Stimulated activated CD4-positive, alpha-beta T cell treated with anti-CD3 and anti-CD28 coated beads, Interleukin-4, amount 100 ng/mL, for 4 hours (primary cell): ENCODE measurements at places on chromosomes 12 and 14.

DNA sequence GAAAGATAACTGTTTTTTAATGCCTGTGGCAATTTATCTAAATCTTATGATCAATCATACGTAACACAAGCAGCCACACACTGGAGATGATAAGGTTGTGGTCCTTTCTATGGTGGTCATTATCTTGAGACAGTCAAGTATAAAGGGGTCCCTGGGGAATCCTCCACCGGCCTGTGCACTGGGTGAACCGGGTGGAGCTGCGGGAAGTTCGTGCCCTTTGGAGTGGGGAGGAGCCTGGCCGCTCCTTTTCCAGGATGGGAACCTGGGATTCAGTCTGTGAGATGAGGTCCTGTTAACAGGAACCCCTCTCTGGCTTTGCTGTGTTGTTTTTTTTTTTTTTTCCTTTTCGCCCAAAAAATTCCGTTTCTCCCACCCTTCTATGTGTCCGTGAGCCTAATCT is 167.5 kb upstream of the RPL10L start:
- DNase-seq, result no peak

DNA sequence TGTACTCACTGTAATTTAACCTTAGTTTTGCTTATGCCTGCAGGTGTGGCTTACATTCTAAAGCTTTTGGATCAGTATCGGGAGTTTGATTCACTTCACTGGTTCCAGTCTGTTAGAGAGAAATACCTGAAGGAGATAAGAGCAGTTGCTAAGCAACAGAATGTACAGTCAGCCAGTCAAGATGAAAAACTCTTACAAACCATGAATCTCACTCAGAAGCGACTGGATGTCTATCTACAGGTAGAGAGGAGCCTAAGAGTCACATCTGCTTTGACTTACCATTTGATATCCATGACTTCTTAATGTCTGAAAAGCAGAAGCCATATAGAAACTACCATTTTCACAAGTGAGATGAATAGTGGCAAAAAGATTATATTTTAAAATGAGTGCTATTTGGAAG is 56.5 kb downstream of the WASHC4 start:
- no peak for DNase-seq

DNA sequence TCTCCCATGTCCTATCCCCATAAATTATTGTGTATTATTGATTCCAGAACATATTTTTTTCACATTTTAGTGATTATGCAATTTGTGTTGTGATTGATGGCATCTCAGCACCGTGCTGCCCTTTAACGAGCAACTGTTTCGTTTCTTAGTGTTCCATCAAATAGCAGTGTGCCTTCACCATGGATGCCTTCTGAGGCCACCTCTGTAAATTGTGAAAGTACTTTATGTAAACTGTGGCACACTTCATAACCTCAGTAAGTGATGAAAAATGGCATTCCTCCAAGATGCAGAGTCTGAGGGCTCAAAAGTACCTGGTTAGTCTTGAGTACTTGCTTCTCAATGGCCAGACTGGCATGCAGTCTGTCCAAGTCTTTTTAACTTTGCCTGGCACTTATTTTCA is 8.2 kb downstream of the CHST11 start:
- no peak for DNase-seq

- peak; percentile 21 for DNase-seq
Observed at GRCh38 chr14:78598046-78598920, 428.1 kb downstream of the NRXN3 start.

DNA sequence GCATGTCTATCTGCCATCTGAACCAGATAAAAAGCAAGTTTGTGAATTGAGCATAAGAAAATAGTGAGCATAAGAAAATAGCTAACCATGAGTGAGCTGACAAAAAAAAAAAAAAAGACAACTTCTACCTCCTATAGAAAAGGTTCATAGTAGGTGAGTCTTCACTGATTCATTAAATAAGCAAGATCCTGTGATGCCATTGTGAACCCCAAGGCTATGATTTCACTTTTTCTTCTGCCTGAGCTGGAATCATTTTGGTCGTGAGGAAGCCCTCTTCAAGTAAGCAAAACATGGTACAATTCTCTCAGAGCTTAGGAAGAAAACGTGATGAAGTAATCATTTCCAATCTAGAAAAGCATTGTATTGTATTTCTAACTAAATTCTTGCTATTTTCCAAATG is 1.2 kb downstream of the PIK3C2G start:
- DNase-seq, result no peak

DNA sequence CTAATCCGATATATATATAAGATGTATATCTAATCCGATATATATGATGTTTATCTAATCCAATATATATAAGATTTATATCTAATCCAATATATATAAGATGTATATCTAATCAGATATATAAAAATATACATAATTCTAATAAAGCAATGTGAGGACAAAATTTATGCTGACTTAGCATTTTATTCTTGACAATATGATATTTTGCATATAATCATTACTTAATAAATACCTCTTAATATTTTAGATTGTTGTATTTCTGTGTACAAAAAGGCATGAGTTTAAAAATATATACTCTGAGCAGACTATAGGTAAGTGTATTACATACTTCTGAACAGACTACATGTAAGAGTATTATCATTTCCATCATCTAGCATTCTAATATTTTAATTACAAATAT is 18.9 kb downstream of the GLIPR1L2 start:
- DNase-seq, result no peak

- DNase-seq, result no peak
Observed at GRCh38 chr14:102424520-102424919, 61.8 kb downstream of the TECPR2 start.

DNA sequence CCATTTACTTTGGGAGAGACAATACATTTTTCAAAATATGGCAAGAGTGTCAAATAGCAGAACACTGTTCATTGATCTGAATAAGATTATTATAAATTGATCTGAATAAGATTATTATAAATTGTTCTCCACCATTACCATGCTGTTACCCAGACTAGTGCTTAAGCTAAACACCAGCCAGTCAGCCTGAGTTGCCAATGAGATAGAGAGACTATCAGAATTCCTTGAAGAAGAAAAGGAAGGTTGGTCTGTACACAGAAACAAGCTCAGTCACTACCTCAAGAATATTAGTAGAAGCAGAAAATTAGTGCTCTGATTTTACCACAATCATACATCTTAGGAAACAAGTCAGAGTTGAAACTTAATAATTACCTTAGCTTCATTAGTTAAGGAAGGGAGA is 469.8 kb downstream of the FOXG1 start:
- no peak for DNase-seq

- no peak for DNase-seq
Observed at GRCh38 chr12:54328595-54329337, 3.8 kb downstream of the COPZ1 start.

DNA sequence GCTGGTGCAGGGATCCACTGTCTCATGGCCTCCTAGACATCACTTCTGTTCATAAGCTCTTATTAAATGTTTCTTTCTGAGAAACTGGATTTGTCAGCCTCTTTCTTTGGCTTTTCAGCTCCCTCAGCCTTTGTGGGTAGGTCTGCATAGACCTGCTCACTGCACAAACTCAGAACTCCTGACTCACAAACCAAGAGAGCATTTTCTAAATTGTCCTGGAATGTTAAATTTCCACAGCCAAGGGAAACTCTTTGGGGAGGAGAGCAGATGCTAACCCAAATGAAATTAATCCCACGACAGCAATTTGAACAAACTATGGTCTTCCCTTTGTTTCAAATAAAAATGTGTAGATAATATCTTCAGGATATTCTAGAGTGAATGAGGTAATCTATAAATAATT is 19.5 kb upstream of the CERS5 start:
- DNase-seq, result no peak

DNA sequence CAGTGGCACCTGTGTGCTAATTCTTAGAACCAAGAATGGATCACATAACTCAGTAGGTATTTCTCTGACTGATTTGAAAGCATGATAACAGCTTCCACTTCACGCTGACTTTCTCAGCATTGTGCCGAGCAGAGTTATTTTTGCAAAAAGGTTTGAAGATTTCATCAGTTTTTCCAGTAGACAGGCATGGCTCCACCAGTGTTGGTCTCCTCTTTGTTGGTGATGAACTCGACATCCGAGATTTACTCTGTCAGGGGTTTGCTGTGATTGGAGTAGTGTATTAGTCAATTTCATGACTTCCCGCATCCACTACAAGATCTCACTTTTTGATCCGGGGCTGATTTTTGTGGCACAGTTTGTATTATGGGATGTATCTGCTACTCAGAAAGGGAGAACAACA is 85.3 kb downstream of the PRKCH start:
- DNase-seq, result peak; percentile 52

DNA sequence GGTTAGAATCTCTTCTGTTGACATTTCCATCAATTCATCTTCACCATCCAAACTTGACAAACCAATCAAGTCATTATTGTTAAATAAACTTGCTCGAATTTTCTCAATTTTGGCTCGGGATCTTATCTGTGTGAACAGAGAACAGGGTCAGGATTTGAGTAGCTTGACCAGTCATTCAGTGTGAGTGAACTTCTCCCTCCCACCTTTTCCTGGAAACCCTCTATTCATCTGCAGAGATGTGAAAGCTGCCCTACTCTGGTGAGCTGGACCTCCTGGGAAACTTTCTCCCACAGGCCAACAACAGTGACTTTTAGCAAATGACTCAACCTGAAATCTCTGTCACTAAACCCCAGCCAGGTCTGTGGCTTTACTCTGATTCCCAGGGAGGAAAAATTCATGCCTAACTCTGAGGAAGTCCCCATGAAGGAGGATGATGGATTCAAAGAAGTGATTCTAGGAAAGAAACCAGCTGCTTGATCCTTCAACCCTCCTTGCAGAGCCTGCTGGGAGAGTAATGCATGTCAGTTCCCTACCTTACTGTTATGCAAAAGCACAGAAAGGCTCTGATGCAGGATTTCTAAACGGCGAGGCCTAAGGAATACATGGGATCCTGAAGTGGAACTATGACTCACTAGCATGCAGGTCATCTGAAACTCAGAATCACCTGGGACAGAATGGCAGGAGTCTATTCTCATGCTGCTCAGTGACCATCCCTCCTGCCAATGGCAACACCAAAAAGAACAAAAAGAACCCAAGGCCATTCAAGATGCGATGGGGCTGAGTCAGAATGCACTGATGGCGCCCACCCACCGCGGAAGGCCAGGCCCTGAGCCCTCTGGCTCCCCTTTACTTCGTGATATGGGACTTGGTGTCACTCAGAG is 58.0 kb downstream of the TRAFD1 start:
- DNase-seq, result no peak

- no peak for DNase-seq
Observed at GRCh38 chr12:3055026-3055703, 22.0 kb upstream of the TSPAN9 start.

GRCh38 chr12:4645023-4645422 is 3.8 kb downstream of the AKAP3 start:
- DNase-seq, result no peak

DNA sequence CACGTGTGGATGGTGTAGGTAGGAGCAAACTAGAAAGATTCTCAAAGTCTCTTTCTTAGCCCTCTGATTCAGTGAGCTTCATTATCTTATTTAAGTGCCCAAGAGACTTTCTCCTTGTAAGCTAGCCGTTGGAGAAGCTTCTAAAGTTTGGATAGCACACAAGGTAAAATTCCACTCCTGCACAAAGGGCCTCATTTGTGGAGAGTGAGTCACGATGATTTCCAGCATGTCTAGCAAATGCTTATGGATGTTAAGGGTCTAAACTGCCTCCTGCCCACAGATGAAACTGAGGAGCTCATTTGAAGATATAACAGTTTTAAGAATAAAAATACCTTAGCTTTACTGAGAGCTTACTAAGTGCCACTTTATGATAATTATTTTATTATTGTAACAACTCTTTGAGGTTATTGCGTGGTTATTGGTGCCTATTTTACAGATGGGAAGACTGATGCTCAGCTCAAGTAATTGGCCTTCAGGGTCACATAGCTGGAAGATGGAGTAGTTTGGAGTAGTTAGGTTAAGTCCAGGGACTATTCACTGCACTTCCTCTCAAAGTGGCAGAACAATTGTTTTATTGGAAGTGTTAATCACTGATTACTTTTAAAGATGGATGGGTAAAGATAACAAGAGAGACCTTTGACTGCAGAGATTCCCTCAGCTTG is 78.7 kb upstream of the HIF1A start:
- DNase-seq, result no peak

DNA sequence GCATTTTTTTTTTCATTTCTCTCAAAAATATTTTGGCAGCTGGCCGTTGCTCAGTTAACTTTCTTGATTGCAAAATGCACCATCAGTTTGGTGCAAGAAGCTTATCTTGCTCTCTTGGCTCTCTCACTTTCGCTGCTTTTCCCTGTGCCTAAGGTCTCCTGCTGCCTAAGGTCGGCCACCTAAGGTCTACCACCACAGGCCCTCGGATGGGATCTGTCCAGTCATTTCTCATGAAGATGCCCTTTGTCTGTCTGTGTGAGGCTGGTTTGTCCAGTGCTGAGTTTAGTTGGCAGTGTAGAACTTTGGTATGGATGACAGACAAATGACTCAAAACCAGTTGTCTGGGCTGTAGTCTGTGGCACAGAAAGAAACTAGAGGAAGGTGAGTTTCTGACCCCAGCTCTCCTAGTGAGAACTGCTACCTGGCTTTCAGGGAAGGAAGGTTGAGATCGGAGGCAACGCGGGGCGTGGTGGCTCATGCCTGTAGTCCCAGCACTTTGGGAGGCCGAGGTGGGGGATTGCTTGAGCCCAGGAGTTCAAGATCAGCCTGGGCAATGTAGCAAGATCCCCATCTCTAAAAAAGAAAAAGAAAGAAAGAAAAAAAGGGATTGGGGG is 2.6 kb downstream of the MLXIP start:
- DNase-seq, result no peak

- no peak for DNase-seq
Observed at GRCh38 chr14:61345151-61345482, 23.7 kb downstream of the PRKCH start.

- DNase-seq, result no peak
Observed at GRCh38 chr12:96438330-96438729, 38.1 kb upstream of the CDK17 start.
